Fibroblast of skin of left quadriceps (primary cell): ENCODE measurements at places on chromosomes 16 and 17.

DNA sequence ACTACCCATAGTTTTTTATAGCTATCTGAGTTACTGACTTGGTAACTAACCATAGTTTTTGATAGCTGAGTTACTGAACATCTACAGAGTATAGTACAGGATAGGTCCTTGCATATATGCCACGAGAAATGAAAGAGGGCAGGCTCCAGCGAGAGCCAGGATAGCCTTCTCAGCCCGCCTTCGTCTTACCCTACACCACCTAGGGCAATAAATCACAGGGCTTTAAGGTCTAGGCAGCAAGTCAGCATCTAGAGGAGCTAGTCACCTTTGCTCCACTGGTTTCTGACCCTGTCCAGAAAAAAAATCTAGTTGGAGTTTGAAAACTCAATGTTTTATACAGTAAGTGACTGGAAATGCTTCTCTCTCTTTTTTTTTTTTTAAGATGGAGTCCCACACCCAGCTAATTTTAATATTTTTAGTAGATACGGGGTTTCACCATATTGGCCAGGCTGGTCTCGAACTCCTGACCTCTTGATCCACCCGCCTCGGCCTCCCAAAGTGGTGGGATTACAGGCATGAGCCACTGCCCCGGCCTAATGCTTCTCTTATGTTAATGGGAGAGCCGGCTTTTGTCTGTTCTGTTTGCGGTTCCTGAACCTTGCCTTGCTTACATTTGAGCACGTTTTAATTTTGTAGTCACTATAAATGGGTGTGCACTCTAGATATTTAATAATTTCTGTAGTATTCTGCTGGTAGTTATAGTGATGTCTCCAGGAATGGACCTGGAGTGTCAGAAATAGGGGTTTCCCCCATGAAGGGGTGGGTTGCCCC, 2.8 kb downstream of the BFAR start:
- DNase-seq: no peak

DNA sequence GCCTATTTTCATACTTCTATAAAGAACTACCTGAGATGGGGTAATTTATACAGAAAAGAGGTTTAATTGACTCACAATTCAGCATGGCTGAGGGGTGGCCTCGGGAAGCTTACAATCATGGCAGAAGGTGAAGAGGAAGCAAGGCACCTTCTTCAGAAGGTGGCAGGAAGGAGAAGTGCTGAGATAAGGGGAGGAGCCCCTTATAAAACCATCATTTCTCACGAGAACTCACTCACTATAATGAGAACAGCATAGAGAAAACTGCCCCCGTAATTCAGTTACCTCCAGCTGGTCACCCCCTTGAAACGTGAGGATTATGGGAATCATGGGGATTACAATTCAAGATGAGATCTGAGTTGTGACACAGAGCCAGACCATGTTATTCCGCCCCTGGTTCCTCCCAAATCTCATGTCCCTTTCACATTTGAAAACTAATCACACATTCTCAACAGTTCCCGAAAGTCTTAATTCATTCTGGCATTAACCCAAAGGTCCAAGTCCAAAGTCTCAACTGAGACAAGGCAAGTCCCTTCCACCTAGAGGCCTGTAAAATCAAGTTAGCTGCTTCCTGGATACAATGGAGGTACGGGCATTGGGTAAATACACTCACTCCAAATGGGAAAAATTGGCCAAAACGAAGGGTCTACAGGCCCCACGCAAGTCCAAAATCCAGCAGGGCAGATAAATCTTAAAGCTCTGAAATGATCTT, 237.7 kb downstream of the CDH13 start:
- no peak for DNase-seq

DNA sequence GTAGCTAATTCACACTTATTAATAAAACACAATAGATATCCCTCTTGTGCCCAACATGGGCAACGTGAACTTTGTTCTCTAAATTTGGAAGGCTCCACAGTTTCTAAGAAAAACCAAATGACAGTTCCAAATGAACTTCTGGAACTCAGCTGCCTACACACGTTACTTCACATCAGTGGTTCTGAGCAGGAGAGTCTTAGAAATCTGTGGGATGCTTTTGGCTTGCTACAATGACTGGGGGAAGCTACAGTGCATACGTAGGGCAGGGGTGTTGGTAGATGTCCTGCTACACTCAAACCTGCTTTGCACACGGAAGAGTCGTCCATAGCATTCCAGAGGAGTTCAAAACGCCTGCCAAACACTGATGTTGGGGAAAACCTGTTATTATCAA, 8.0 kb downstream of the TXNDC11 start:
- no peak for DNase-seq

DNA sequence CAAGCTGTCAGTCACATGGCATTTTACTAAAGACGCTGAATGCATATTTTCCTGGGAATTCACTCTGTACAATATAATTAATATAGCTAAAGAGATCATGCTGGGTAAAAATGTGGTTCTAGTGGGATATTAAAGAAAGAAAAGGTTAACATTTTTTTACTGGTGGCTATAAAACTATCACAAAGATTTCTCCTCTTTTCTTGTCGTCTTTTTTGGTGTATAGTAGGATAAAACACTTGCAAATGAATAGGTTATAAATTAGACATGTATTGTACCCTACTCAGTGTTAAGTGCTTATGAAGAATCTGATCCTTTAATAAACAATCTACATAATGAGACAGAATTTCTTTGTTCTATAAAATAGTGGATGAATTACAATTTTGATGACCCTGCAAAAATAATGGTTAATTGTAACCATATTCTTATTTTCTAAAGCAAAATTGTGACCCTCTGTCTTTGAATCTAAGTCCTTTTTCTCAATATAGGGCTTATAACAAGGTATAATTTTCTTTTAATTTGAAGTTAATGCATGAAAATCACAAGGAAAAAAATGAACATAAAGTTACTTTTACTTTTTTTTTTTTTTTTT, 1540.4 kb upstream of the GOT2 start:
- no peak for DNase-seq

GRCh38 chr17:45146166-45146565, 2.1 kb upstream of the HEXIM1 start:
- no peak for DNase-seq

DNA sequence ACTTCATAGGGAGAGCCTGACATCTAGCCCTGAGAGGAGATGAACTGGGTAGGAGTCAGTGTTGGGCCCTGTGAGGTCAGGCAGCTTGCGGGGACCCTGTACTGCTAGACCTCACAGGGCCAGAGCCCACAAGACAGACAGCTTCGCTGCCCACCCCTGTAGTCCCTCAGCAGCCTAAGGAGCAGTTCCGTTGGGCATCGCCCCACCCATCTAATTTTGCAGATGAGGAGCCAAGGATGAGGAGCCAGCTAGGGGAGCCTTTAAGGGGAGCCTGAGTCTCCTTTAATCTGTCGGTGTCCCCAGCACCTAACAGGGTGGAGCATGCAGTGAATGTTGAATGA, 755 bp upstream of the TUFM start:
- no peak for DNase-seq

DNA sequence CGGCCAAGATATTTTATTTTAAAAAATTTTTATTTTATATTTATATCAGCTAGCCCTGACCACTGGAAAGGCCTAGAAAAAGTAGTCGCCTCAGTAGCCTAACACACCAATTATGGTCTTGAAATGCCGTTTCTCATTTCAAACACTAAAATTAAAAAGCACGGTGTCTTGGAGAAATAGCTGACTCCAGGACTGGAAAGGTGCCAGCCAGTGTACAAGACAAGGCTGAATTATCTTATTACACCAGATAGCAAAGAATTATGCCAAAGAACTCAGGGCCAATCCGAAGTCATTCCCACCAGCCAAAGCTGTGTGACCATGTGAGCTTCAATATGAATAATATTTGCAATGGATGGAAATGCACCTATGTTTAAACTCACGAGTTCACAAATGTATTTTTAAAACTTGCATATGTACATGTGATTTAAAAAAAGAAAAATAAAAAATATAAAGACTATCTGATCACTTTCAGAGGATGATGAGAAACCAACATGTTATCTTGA, 19.9 kb upstream of the ATP2C2 start:
- no peak for DNase-seq

DNA sequence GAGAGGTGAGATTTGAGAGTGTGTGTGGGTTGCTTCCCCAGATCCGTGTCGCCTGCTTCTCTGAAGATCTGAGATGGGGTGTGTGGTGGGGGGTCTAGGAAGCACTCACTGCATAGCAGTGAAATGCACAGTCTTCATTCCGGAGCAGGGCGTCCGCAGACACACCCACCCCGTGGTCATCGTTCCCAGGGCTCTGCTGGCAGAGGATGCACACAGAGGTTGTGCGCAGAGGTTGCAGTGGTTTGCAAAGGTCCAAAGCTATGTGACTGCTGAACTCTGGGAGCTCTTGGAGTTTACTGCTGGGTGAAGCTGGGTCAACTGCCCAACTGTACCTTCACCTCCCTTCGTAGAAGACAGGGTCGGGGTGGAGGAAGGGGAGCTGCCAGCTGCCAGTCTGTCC, 135.3 kb downstream of the SNX29 start:
- no peak for DNase-seq

DNA sequence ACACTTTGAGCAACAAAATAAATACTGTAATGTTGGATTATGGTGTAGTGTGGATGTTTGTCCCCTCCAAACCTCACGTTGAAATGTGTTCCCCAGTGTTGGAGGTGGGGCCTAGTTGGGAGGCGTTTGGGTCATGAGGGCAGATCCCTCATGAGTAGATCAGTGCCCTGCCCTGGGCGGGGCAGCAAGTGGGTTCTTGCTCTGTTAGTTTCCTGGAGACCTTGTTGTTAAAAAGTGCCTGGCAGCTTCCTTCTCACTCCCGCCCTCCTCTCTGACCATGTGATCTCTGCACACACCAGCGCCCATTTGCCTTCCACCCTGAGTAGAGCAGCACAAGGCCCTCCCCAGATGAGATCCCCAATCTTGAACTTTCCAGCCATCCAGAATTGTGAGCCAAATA, 67.7 kb downstream of the MPRIP start:
- no peak for DNase-seq

- no peak for DNase-seq
These were observed 423.6 kb upstream of the CDH11 start for GRCh38 chr16:65545413-65545956.
